Renal cortex interstitium (tissue), 15 donors: ENCODE measurements at places on chromosomes 1 and 21. TPM values are rescaled to one million over a fixed set of nuclear protein-coding genes. Genes with fewer than 3 reads are reported as not detected.

DNA sequence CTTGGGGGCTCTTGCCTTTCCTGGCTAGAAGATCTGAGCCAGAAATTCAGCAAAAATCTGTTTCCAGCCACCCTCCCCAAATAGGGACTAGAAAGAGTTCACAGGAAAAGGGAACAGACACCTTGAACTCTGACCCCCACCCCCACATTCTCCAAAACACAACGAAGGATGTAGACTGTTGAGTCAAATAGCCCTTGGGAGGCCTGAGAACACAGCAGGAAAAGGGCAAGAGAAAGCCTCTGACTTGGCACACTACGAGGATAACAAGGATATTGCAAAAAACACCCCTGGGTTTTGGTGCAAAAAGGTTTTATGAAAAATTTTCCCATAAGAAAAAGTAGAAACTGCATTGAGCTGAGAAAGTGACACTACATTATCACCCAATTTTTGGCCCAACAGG, 1.9 kb upstream of the YRDC start:
- DNase-seq: no peak

- no peak for DNase-seq
These were observed 83.5 kb downstream of the SPATA46 start for GRCh38 chr1:162293073-162293692.

GRCh38 chr1:224501836-224502235, 67.2 kb upstream of the WDR26 start:
- no peak for DNase-seq

DNA sequence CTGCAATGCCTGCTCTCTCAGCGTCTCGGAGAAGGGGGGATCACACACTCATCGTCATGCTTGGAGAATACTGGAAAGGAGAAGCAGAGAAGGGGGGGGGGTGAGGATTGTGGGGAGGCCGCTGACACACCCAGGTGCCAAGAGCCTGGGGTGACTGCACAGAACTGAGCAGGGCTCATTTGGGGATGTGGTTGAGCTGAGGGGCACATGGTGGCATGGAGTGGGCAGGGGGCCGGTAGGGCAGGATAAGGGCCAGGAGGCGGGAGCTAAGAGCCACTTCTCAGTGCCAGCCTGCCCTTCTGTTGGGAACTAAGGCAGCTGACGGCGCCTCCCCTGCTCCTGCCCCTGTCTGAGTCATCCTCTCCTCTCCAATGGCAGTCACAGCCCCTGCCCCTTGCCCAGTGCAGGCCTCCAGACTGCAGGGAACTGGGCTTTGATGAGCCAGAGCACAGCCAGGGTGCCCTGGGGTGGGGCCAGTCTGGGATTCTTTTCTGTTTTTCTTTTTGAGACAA, 27.2 kb downstream of the MRPL37 start:
- DNase-seq: no peak

The LRRC53 gene
- polyA plus RNA-seq: not detected

The RGS18 gene
- 2.2 TPM for polyA plus RNA-seq
